ENCODE measurements at places on chromosomes 1 and 21.

DNA sequence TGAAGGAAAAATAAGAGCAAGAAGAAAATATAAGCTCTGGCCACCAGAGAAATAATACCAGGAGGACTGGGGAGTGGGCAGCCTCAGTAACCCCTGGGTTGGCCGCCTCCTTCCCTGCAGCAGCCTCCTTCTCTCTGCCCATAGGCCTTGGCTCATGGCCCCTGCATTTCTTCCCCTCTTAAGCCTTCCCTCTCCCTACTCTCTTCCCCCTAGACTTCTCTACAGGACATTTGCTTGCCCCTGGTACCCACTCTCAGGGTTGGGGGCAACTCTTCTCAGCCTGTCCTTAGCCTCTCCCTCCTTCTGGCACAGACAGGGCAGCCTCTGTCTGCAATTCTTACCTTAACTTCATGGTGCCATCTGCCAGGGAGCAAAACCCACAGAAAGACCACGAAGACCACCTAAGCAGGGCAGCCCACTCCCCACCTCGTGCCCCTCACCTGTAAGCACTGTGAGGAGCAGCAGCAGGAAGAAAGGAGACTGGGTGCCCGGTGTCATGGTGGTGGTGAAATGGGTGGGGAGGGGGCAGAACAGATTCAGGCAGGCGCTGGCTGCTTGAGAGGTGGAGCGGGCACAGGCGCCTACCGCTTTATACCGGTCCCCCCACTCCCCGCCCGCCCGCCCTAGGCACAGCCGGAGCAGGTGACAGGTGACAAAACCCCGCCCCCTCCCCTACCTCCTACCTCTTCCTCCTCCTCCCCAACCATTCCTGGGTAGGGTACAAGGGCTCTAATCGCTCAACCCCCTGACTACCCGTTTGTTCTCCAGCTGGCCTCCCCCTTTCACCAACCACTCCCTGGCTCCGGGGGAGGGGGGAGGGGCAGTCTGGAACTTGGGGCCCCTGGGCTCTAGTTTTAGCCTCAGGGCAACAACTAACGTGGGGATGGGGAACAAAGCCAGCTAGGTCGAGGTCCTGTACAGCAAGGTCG, 15.1 kb downstream of the THBS3 start:
- DNase-seq = peak; percentile 60

GRCh38 chr1:115251340-115251748, 86.7 kb downstream of the NGF start:
- DNase-seq = no peak

GRCh38 chr21:43325036-43325435, 101.9 kb downstream of the SIK1 start:
- DNase-seq = no peak

DNA sequence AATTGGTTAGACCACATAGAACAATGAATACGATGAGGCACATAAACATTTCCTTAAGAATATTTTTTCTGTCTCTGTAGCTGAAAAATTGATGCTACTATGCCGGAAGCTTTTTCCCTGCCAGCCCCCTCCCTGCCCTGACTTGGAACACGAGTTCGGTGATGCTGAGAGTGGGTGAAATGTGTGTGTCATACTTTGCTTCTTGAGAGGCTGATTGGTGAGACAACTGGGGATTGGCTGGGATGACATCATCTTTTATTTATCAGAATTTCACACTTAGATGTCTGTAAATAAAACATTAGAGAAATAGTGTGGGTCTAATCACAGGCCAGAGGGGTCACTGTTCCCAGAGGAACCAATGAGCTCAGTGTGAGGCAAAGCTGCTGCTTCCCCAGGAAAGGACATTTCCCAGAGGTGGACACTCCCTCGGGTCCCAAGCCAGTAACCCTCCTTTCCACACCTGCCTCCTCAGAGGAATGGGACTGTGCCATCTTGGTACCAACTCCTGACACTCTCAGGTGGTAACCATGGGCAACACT, 195.4 kb upstream of the C1orf174 start:
- DNase-seq = no peak

DNA sequence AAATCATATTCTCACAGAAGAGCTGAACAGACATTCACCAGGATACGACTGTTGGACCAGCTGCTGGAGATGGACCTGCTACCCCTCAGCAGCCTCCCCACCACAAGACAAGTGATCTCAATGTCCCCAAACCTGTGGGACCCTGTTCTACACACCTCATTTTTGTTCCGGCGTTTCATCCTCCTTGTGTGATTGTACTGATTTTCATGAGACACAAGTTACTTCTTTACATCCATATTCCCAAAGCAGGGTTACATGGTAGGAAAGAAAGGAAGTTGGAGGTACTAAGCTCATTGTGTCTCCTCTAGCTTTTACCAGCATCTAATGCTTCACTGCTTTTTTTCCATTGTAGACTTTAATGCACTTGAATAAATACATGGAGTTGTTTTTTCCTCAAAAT, 8.7 kb downstream of the ADAMTS1 start:
- no peak for DNase-seq

DNA sequence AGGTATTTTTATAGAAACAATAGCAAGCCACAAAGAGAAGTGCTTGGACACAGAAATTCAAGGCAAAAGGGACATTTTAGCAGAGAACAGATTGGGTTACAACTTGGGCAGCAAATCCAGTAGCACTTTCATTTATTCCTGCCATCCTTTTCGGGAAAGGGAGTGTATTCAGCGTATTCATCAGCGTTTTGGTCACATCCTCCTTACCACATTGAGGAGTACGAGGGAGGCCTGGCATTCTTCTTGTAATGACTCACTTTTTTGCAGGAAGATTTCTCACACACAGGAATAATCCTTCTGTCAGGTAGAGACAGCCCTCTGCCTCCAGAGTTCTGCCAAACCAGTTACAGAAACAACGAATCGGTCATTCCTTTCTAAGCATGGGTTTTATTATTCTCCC, 18.1 kb upstream of the FAM78B start:
- no peak for DNase-seq

- DNase-seq = no peak
Measured at GRCh38 chr1:209703834-209704504, 677 bp upstream of the HSD11B1 start.

DNA sequence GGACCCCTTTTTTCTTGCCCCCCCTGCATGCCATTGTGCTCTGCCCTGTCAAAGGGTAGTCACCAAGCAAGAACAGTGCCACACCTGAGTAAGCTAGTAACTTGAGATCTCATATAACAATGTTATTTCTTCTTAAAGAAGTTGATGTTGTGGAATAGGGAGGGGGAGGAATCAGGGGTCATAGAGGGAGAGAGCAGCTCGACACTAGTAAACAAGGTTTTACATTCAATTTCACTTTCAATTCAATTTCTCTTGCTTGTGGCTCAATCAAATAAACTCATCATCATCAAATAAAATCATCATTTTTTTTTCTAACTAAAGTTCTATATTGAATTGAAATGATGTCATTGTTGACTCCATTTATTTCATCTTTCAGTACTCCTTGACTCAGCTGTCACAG, 106.4 kb downstream of the CRB1 start:
- DNase-seq = no peak

DNA sequence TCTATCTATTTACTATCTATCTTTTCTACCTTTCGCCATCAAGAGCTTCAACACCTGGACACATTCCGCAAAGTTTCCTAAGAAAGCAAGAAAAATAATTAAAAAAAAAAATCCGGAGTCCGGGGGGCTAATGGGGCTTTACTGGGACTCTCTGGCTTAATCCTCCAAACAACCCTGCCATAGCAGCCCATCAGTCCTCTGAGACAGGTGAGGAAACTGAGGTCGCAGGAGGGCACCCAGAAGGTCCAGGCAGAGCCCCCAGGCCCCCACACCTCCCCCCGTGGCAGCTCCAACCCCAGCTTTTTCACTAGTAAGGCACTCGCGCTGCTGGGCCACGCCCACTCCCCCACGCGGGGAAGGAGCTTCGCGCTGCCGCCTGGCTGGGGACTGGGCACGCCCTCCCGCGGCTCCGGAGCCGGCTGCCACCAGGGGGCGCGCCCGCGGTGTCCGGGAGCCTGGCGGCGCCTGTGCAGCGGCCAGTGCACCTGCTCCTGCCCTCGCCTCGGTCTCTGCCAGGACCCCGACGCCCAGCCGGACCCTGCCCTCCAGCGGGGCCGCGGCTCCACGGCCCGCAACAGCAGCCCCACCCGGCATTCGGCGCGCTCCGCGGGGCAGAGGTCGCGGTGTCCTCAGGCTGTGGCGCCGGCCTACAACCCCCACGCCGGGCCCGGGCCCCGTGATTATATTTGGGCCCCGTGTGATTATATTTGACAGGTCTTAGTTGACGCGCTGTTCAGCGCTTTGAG, 54.1 kb upstream of the SAMD11 start:
- peak; percentile 84 for DNase-seq

DNA sequence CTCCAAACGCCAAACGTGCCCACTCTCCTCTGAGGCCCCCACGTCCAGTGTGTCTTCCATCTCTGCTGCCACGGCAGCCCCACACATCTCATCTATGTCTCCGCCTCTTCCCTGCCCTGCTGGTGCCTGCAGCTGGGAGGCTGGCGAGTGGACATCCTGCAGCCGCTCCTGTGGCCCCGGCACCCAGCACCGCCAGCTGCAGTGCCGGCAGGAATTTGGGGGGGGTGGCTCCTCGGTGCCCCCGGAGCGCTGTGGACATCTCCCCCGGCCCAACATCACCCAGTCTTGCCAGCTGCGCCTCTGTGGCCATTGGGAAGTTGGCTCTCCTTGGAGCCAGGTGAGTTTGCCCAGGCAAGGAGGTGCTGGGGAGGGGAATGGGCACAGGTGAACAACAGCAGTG, 8.6 kb downstream of the ADAMTSL4 start:
- no peak for DNase-seq

DNA sequence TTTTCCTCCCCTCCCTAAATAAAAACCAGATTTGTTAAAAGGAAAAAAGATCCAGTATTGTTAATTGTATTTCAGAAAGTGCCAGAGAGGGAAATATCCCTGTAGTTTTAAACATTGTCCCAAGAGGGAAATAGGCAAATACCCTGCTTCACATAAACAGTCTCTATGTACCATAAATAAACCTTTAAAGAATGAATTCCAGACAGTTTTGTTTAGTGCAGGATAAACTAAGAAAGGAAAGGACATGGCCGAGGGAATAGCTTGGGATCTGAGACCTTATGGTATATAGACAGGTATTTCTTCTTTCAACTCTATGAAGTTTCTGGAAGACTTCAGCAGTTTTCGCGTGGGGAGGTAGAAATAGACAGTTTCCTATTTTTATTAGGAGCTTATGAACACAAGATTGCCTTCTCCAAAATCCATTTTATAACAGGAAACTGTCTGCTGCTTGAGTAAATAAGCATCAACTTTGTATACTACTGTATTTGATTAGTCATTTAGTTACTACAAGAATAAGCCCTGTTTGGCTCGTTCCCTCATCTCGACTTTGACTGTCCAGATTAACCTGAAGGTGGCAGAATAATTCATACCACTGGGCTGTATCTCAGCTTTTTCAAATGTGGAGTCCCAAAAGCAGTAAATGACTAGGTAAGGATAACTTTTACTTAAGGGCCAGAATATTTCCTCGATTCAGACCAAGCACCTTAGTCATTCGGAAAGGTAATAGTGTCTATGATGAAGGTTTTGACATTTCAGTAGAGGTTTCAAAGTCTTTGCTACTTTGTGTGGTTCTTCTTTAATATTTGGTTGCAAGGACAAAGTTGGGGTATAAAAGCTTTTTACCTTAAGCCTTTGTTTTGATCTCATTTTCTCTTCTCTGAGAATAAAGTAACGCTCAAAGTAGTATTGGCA, 177.5 kb downstream of the VPS13D start:
- DNase-seq = no peak

- no peak for DNase-seq
Measured at GRCh38 chr1:13487143-13487868, 26.5 kb downstream of the LRRC38 start.

- DNase-seq = no peak
Measured at GRCh38 chr1:167543199-167543990, 10.2 kb downstream of the CREG1 start.

Measured in neural progenitor cell (in vitro differentiated cells).